NCI-H510A treated with DMSO at 0.1 percent for 48 hours (cell line): ENCODE measurements at places on chromosomes 2 and 18.

DNA sequence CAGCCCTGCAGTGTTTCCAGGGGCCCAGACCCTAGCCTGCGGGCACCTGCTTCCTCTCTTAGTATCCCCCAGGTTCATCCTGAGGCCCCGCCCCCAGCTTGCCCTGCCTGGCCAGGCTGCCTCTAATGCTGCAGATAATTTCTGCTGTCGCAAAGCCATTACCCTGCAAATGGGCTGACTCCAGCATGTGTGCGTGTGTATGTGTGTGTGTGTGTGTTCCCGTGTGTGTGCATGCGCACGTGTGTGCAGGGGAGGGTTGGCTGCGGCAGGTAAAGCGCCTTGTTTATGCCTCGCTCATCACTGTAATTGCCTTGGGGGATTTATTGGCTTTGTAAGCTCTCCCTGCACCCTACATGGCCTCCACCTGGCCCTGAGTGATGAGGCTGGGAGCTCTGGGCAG, 7.6 kb upstream of the PRSS56 start:
- no peak for DNase-seq

DNA sequence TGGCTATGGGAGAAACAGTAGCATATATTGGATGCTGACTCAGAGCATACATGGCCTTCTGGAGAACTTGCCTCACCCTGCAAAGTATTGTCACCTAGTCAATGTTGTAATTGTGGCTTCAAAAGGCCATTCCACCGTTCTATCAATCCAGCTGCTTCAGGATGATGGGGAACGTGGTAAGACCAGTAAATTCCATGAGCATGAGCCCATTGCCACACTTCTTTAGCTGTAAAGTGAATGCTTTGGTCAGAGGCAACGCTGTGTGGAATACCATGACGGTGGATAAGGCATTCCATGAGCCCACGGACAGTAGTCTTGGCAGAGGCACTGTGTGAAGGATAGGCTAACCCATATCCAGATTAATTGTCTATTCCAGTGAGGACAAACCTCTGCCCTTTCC, 1300.1 kb upstream of the ACVR2A start:
- DNase-seq, result no peak

DNA sequence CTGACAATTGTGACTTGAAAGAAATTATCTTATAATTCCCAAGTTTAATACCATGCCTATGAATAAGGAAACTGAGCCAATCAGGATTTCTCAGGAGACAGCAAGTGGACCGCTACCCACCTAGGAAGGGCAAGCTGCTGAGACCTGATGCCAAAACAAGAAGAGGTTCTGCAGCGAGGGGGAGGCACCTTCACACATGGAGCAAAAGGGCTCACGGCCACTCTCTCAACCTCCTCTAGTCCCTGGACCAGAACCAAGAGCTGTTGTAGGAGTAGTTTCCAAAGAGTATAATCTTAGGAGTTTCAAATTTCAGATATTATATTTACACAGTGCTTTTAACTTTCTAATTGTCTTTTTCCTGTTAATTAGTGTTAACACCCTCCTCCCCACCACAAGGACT, 154.7 kb upstream of the ETAA1 start:
- peak; percentile 51 for DNase-seq

- DNase-seq, result no peak
These were observed 113.0 kb downstream of the EFEMP1 start for GRCh38 chr2:55810622-55811020.

DNA sequence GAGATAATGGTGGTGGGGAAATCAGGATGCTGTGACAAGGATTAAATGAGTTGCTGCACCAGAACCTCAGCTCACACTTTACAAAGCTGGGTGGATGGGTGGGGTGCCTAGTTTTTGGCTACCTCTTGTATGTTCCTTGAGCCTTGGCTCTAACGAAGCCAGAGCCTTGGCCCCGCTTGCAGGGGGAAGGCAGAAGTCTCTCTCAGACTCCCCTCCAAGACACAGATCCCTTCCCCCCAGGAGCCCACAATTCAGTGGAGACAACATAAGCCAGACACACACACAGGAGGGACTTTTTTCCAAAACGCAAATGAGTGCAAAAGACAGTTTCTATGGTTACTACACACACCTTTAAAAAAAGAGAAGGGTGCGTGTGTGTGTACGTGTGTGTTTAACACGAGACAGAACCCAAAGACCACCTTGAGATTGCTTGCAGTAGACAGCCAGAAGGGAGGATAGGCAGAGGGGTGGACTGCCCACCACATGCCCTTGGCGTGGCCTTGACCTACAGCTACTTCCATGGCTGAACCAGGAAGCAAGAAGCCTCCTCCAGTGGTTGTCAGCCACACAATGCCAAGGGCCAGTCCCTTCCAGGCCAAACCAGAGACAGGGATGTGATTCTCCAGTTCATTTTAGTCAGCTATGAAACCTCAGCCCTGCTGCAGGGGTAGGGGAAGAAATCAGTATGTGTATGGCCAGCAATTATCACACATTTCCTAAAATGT, 70.3 kb downstream of the BCL2L11 start:
- no peak for DNase-seq

DNA sequence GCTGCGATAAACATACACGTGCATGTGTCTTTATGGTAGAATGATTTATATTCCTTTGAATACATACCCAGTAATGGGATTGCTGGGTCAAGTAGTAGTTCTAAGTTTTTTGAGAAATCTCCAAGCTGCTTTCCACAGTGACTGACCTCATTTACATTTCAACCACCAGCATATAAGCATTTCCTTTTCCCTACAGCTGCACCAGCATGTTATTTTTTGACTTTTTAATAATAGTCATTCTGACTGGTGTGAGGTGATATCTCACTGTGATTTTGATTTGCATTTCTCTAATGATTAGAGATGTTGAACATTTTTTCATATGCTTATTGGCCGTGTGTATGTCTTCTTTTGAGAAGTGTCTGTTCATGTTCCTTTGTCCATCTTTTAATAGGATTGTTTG, 22.8 kb downstream of the GALNT1 start:
- DNase-seq, result no peak

GRCh38 chr2:55156984-55157383, 75.1 kb downstream of the CLHC1 start:
- no peak for DNase-seq
